Amniotic epithelial cell (primary cell): ENCODE measurements at places on chromosomes 4 and X.
A peak's percentile ranks its signal among the peaks of the same experiment; 100 is the strongest.

DNA sequence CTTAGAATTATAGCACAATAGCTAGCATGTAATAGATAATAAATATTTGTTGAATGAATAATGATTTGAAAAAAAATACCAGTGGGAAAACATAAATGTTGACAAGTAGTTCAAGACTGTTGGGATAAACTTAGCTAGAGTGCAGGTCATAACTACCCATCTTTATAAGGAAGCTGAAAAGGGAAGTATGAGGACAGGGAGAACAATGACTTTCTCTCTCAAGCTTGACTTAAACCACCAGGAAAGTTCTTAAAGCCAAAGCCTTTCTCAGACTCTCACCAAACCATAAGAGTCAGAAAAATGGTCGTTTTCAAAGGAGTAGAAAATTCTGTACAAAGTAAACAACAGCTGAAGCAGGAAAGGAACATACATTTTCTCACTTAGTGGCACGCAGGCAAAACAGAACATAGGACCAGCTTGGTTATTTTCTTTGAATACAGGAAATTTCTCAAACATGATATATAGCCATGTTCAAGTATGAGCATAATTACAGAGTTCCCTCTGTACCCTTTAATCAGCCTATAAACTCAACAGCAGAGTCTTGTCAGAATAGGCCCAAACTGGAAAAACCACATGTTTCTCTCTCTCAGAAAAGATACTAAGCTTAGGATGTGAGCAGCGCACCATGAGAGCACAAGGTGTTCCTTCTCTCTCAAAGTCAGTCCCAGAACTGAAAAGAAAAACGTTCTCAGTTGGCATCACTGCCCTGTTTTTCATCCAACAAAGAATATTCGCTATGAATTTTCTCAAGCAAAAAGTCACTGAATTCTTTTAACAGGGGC, 28.7 kb downstream of the MAPK10 start:
- no peak for DNase-seq

DNA sequence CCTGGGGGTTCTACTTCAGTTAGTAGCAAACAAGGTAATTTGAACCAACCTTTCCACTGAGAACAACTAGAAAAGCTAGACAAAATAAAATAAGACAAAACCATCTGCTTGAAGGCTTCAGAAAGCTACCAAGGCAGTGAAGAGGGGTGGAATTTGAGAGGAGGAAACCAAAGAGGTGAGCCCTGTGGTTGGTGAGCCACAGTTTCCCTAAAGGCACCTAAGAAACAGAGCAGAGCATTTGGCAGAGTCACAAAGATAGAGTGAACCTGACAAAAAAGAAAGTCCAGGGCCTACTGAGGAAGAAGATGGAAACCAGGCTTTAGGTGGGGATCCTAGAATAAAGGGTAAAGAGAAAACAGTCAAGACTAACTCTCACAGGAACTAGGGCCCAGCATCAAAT, 44.3 kb downstream of the CHST7 start:
- no peak for DNase-seq

DNA sequence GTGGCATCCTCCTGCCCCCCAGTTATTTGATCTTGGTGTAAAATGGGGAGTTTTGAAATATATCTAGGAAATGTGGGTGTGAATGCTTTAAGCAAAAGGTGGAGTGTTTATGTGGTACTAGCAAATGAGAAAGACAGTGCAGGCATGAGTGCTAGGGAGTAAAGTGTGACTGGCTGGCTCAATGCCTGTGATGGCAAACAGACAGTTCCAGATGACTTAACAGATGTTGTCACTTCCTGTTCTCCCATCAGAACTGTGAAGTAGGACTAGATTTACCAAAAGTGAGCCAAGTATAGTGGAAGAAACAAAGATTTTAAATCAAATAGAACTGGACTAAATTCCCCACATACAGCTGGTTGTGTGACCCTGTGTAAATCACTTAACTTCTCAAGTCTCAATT, 8.4 kb upstream of the AMOT start:
- DNase-seq = no peak

DNA sequence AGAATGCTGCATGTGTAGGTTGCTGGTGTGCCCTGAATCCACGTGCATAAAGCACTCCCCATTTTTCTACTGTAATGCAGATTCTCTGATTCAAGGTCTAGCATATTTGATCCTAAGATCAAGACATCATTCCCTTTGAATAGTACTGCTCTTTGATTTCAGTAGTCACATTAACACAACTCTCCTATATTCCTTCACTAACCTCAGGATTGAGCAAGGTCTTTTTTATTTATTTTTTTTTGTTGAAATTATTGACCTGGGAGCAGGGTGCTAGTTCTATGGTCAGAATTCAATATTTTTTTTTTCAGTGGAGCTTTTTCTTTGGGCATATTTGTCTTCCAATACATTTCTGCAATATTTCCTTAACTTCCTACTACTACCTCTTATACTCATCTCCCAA, 245.7 kb downstream of the RBMX2 start:
- no peak for DNase-seq

- DNase-seq = peak; percentile 94
Measured at GRCh38 chrX:45758319-45758718, 557.6 kb upstream of the DIPK2B start.

DNA sequence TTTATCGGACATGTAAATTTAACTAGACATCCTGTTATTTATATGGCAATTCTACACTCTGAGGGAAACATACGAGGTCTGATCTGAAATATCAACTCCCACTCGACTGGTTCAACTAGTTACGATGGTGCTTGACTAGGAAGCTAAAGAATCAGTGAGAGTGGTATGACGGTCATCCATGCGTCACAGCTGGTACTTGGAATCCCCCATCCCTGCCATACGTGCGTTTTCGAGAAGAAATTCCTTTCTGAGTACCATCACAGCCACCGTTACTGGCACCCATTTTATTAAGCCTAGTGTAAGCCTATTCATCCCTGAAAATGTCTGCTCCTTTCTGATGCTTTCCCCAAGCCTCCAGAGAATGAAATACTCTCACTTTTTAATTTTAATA, 695 bp upstream of the PIGA start:
- peak; percentile 47 for DNase-seq

DNA sequence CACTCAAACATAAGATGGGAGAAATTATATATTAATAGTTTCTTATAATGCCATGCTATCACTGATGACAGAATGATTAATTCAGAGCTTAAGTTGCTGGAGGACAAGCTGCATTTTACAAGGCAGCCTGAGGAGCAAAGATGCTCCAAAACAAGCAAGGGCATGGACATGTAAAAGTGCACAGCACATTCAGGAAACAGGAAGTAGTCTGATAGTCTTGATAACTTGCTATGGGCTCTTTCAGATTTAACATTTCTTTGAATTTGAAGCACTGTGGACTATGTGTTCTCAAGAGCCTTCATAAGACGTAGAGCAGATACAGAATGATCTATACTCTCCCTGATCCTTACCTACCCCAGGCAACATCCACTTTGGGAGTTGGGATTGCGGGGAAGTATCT, 50.0 kb downstream of the AMMECR1 start:
- DNase-seq = no peak

DNA sequence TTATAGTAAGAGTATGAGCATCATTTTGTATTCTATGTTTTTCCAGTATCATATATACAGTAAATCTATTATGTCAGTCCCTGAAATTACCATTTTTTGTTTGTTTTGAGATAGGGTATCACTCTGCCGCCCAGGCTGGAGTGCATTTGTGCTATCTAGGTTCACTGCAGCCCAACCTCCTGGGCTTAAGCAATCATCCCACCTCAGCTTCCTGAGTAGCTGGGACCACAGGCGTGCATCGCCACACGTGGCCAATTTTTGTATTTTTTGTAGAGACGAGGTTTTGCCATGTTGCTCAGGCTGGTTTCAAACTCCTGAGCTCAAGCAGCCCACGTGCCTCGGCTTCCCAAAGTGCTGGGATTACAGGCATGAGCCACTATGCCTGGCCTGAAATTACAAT, 85.6 kb downstream of the ZNF330 start:
- DNase-seq = no peak

- no peak for DNase-seq
Measured at GRCh38 chr4:11098461-11098860, 330.2 kb downstream of the HS3ST1 start.

- peak; percentile 63 for DNase-seq
Measured at GRCh38 chr4:88276952-88277710, 7.2 kb downstream of the PPM1K start.

DNA sequence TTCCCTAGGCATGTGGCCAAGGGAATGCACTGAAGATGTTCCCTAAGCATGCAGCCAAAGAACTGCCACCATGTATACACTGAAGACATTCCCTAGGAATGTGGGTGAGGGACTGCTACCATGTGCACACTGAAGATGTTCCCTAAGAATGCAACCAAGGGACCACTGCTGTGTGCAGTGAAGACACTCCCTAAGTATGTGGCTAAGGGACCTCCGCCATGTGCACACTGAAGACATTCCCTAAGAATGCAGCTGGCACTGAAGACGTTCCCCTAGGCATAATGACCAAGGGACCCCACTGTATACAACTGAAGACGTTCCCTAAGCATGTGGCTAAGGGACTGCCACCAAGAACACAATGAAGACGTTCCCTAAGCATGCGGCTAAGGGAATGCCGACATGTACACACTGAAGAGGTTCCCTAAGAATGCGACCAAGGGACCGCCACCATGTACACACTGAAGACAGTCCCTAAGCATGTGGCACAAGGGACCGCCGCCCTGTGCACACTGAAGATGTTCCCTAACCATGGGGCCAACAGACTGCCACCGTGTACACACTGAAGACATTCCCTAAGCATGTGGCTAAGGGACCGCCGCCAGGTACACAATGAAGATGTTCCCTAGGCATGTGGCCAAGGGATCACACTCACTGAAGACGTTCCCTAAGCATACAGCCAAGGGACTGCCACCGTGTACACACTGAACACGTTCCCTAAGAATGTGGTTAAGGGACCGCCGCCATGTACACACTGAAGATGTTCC, 25.6 kb downstream of the DHRSX start:
- no peak for DNase-seq

GRCh38 chr4:1381944-1382541, 24.2 kb downstream of the NKX1-1 start:
- DNase-seq = no peak

DNA sequence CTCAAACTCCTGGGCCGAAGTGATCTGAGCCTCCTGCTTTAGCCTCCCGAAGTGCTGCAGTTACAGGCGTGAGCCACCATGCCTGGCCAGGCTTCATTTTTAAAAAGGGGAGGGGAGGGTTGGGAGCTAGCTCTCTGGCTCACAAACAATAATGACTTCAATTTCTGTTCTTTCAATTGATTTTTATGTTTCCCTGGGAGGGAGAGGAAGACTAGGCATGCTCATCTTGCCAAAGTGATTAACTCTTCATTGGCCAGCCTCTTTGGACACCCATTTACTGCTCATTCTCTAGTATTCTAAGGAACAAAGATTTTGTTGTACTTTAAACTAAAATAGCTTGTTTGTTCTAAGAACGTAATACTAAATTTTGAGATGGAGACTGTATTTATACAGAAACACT, 43.4 kb upstream of the TRIM2 start:
- no peak for DNase-seq

DNA sequence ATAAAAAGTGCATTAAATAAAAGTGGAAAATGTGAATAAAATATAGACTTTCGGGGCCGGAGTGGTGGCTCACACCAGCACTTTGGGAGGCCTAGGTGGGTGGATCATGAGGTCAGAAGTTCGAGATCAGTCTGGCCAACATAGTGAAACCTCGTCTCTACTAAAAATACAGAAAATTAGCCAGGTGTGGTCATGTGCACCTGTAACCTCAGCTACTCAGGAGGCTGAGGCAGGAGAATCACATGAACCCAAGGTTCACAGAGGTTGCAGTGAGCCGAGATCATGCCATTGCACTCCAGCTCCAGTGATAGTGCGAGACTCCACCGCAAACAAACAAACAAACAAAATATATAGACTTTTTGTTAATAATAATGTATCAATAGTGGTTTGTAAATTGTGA, 293.6 kb upstream of the TRAM1L1 start:
- DNase-seq = no peak

GRCh38 chr4:16256343-16256742, 30.1 kb upstream of the TAPT1 start:
- no peak for DNase-seq

DNA sequence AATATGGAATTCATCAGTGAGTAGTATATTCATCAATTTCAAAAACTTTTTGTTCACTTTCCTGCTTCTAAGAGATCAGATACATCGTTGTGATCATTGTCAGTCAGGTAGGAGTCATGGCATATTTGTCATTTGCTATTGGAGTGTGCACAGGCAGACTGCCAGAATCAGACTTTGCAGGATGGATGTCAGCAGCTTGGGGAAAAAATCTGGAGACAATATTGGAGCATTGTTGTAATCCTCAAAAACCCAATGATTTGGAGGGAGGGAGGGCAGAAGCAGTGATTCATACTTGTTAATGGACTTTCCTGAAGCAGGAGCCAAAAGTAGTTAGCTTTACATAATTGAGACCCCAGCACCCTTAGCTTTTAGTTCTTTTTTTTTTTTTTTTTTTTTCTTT, 59.6 kb upstream of the DRP2 start:
- no peak for DNase-seq

GRCh38 chrX:49656533-49656932, 39.3 kb downstream of the PAGE1 start:
- no peak for DNase-seq

DNA sequence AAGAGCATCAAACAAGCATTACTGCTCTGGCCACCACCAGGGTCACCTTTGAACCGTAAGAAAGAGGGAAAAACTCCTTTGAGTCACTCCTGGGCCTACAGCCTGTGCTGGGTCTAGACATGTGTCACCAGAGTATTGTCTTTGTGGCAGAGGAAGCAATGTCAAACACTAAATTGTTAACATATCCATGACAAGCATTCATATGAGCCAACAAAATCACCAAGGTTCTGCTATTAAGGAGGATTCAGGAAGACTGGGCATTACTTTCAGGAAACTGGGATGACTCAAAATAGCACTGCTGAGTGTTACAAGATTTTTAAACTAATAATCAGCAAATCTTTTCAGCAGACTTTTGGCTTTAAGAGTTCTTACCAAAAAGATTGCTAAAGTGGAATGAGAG, 28.1 kb downstream of the LGI2 start:
- no peak for DNase-seq

DNA sequence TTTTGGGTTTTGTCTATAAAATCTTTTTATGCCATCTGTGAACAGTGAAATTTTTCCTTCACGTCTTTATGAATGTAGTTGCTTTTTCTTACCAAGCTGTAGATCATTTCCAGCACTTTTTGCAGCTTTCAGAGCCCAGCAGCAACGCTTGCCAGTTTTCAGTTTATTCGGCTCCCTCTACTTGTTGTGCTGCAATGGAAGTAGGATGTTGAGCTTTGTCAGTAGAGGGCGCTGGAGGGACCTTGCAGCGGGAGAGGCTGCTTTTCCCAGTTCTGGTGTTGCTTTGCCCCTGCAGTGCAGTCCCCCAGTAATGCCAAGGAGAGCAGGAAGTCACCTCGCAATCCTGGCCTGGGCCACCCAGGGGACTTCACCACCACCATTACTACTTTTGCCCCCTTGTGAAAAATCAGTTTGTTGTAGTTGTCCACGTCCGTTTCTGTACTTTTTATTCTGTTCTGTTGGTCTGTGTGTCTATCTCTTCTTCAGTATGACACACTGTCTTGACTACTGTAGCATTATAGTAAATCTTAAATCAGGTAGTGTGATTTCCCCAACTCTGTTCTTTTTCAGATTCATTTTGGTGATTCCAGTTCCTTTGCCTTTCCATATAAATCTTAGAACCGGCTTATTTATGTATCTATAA, 21.8 kb downstream of the CMC4 start:
- DNase-seq = peak; percentile 66

- no peak for DNase-seq
Measured at GRCh38 chr4:151569650-151570049, 160.7 kb downstream of the FHIP1A start.

GRCh38 chr4:142009751-142010150, 373.4 kb downstream of the IL15 start:
- DNase-seq = no peak
